Left ventricle myocardium inferior (tissue), 1 donor: ENCODE measurements at places on chromosomes 16 and 17. TPM values are rescaled to one million over a fixed set of nuclear protein-coding genes. Genes with fewer than 3 reads are reported as not detected.

CRISPLD2 gene
- 12.8 TPM for total RNA-seq

ITGAL gene
- total RNA-seq, result 2.4 TPM

ABCC3 gene
- total RNA-seq, result 0.88 TPM

- no peak overlapping the region for H3K4me3 ChIP-seq
- H3K4me1 ChIP-seq, result peaks cover 94% of the 10 kb centered on the region
- peak overlapping the region; percentile 2 for H3K27ac ChIP-seq
Measured at GRCh38 chr16:8956265-8957062, 7.2 kb downstream of the USP7 start.

DNA sequence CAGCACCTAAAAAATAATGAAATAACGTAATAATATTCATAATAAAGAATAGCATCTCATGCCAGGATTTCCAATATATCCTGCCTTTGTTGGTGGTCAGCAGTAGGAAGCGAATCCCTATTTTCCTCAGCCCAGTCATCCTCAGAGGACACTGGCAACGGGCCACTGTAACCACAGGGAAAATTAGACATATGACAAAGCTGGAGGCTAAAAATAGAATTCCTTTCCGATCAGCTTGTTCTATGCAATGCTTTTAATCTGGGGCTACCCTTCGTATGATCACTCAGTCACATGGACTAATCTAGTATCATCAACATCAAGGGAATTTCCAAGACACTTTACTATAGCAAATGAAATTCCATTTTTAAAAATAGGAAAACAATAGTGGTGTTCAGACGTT is 246.9 kb upstream of the KCNJ16 start:
- no peaks in the 10 kb centered on the region for H3K27me3 ChIP-seq
- DNase-seq, result peak; percentile 44
- peak overlapping the region; percentile 30 for H3K27ac ChIP-seq
- no peaks in the 10 kb centered on the region for H3K36me3 ChIP-seq
- H3K4me3 ChIP-seq, result no peak overlapping the region

DNA sequence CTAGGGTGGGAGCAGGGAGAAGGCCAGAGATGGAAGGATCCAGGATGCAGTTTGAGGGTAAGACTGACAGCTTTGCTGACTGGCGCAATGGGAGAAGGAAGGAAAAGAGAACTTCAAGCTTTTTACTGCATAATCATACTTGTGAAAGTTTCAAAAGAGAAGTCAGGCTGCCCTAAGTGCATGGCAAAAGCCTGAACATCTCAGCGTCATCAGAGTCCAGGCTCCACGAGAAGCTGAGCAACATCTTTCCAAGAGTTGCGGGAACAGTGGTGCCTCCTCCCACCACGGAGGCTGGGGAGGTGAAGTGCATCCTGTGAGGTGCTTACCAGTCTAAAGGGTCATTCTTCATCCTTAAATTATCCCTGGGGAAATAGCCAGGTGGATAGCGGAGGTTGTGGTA is 26.9 kb upstream of the SLC38A8 start:
- H3K4me1 ChIP-seq, result peaks cover 27% of the 10 kb centered on the region
- H3K27me3 ChIP-seq, result no peaks in the 10 kb centered on the region
- no peak overlapping the region for H3K4me3 ChIP-seq
- no peak for DNase-seq
- peaks cover 96% of the 10 kb centered on the region for H3K36me3 ChIP-seq

- no peaks in the 10 kb centered on the region for H3K36me3 ChIP-seq
- no peak for DNase-seq
- H3K4me3 ChIP-seq, result no peak overlapping the region
- peaks cover 67% of the 10 kb centered on the region for H3K4me1 ChIP-seq
Measured at GRCh38 chr17:57290981-57291380, 34.7 kb downstream of the MSI2 start.

DNA sequence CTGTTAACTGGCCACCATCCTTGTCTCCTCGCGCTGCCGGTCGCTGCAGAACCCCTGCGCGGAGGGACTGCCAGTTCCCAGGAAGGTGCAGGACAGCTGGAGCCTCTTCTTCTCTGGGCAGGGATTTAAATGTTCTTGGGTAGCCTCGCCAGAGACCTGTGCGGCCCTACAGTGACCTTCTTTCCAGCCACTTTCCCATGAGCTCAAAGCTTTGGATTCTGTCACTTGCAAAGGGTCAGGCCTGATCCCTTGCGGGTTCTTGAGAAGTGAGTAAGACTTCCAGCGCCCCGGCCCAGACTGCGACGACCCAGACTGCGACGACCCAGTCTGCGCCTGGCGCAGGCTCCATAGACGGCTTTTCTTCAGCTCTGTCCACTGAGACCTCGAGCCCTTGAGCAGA is 1.4 kb upstream of the SLFN5 start:
- no peaks in the 10 kb centered on the region for H3K27me3 ChIP-seq
- H3K4me1 ChIP-seq, result peaks cover 45% of the 10 kb centered on the region
- H3K36me3 ChIP-seq, result no peaks in the 10 kb centered on the region
- DNase-seq, result no peak

- DNase-seq, result no peak
- no peaks in the 10 kb centered on the region for H3K27me3 ChIP-seq
- H3K36me3 ChIP-seq, result peaks cover 43% of the 10 kb centered on the region
Measured at GRCh38 chr16:81700780-81701165, 78.3 kb upstream of the PLCG2 start.

DNA sequence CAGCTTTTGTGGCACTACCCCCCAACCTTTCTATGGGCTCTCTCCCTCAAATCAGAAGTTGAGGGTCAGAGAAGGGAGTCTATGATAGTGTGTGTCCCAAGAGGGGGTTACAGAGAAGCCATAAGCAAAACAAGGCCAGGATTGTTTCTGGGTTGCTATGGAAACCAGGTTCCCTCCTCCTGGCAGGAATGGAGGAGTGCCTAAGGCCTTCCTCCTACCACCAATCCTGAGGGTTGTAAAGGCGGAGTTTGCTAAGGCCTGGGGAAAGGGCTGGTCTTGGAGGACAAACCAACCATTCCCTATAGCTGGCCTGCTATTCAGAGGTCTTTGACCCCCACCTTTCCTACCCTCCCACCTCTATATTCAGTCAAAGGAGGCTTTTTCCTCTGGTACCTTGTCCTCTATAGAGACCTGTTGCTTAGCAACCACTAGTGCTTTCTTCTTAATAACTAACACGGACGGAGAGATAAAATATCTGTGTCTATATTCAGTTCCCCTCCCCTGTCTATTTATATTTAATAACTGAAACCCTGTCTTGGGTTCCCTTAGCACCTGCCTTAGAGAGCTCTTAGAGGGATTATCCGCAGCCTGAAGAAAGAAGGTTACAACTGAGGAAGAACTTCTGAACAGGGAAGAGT is 43.4 kb downstream of the NEUROD2 start:
- DNase-seq, result no peak
- H3K4me1 ChIP-seq, result peaks cover 4% of the 10 kb centered on the region
- H3K27me3 ChIP-seq, result no peaks in the 10 kb centered on the region
- H3K36me3 ChIP-seq, result peaks cover 52% of the 10 kb centered on the region
- no peak overlapping the region for H3K27ac ChIP-seq

DNA sequence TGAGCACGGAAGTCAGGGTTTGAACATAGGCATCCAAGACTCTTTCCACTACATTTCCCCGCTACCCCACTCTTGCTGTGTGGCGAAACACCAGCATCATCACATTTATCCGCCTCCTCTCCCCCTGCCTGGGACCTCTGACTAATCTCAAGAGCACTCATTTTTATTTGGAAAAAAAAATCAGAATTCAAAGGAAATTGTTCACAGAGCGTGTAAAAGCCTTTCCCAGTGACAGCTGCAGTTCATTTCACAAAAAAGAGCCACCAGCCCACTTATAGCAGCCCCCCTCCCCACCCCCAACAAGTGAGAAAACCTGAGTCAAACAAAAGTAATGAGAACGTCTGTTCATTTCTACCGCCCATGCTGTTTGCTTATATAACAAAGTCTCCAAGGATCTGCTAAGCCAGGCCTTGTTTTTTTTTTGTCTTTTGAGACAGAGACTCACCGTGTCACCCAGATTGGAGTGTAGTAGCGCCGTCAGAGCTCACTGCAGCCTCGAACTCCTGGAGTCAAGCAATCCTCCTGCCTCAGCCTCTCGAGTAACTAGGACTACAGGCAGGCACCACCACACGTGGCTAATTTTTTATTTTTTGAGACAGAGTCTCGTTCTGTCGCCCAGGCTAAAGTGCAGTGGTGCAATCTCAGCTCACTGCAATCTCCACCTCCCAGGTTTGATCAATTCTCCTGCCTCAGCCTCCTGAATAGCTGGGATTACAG is 48.3 kb upstream of the HAPSTR1 start:
- no peaks in the 10 kb centered on the region for H3K36me3 ChIP-seq
- no peak overlapping the region for H3K27ac ChIP-seq
- peaks cover 12% of the 10 kb centered on the region for H3K4me1 ChIP-seq
- H3K27me3 ChIP-seq, result no peaks in the 10 kb centered on the region

GRCh38 chr17:77892469-77893143 is 65.9 kb upstream of the TNRC6C start:
- H3K36me3 ChIP-seq, result no peaks in the 10 kb centered on the region
- peaks cover 3% of the 10 kb centered on the region for H3K27me3 ChIP-seq
- H3K4me3 ChIP-seq, result no peak overlapping the region
- DNase-seq, result no peak
- no peak overlapping the region for H3K27ac ChIP-seq

- no peak for DNase-seq
- no peaks in the 10 kb centered on the region for H3K4me1 ChIP-seq
- H3K27ac ChIP-seq, result no peak overlapping the region
- peaks cover 29% of the 10 kb centered on the region for H3K36me3 ChIP-seq
Measured at GRCh38 chr17:16617481-16618060, 36.1 kb downstream of the ZNF624 start.

DNA sequence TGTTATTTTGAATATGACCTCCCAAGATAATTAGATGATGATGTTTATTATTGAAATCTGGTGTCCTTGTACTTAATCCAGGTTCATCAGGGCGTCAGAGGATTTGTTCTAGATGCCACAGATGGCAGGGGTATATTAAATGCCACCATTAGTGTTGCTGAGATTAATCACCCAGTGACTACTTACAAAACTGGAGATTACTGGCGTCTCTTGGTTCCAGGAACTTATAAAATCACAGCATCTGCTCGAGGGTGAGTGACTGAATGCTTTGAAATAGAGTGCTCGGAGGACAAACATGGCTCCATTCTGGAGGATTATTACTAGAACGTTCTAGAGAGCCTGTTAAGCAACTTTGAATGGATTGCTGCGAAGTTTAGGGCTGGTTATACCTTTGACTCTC is 33.5 kb upstream of the GOSR1 start:
- H3K4me1 ChIP-seq, result no peaks in the 10 kb centered on the region
- H3K27ac ChIP-seq, result no peak overlapping the region
- H3K27me3 ChIP-seq, result no peaks in the 10 kb centered on the region

GRCh38 chr17:82098939-82099763 is 1.1 kb upstream of the FASN start:
- DNase-seq, result no peak
- H3K4me1 ChIP-seq, result peaks cover 57% of the 10 kb centered on the region
- H3K27ac ChIP-seq, result peak overlapping the region; percentile 96
- peaks cover 20% of the 10 kb centered on the region for H3K36me3 ChIP-seq
- H3K27me3 ChIP-seq, result no peaks in the 10 kb centered on the region

DNA sequence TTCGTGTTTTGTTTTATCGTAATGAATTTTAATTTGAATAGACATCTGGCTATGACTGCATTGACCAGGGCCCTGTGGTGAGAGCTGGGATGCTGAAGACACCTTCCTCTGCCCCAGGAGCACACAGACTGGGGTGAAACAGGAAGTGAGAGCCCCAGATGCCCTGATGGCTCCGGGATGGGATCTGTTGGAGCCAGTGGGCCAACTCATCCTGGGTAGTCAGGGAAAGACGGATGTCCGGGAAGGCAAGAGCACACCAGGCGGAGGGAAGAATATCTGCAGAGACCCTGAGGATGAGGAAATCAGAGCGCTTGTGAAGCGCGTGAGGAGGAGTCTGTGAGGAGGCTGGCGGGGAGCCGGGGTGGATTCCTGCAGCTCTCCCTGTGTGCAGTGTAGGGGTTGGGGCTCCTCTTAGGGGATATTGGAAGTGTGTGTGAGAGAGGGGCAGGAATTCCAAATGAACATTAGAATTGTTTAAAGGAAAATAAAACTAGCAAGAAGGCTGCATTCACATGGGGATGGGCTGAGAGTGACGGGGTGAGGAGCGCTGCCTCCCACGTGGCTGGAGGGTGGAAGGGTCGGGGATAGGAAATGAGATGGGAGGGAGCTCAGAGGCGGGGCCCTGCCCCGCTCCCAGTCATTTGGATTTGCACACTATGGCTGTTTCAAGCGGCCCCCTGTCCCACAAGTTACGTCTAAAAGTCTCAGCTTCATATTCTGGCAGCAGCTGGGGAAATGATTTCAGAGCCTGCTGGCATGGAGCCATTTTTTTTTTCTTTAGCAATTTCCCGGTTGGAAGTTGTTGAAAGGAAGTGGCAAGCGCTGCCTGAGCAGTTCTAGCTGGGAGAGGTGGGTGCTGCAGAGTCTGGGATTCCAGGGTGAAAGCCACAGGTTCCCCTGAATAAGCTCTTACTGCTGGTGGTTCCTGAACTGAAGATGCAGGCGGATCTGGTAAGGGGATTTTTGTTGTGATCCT is 71.2 kb upstream of the LGALS9 start:
- no peaks in the 10 kb centered on the region for H3K27me3 ChIP-seq
- peak overlapping the region; percentile 83 for H3K27ac ChIP-seq
- H3K36me3 ChIP-seq, result no peaks in the 10 kb centered on the region
- peaks cover 53% of the 10 kb centered on the region for H3K4me1 ChIP-seq
- peak overlapping the region; percentile 54 for H3K4me3 ChIP-seq
- peak; percentile 75 for DNase-seq

- no peak overlapping the region for H3K27ac ChIP-seq
- DNase-seq, result no peak
- peaks cover 11% of the 10 kb centered on the region for H3K4me1 ChIP-seq
- H3K4me3 ChIP-seq, result no peak overlapping the region
Measured at GRCh38 chr17:45740553-45741330, 43.4 kb upstream of the CRHR1 start.

GRCh38 chr16:67993207-67994039 is 5.9 kb downstream of the DPEP2 start:
- DNase-seq, result peak; percentile 85
- peaks cover 16% of the 10 kb centered on the region for H3K4me1 ChIP-seq
- no peaks in the 10 kb centered on the region for H3K27me3 ChIP-seq
- peak overlapping the region; percentile 60 for H3K4me3 ChIP-seq

- peaks cover 100% of the 10 kb centered on the region for H3K27me3 ChIP-seq
- no peak for DNase-seq
- peak overlapping the region; percentile 55 for H3K4me3 ChIP-seq
- no peak overlapping the region for H3K27ac ChIP-seq
- no peaks in the 10 kb centered on the region for H3K36me3 ChIP-seq
- peaks cover 81% of the 10 kb centered on the region for H3K4me1 ChIP-seq
Measured at GRCh38 chr17:36937959-36938565, 787 bp downstream of the LHX1 start.

- H3K27me3 ChIP-seq, result no peaks in the 10 kb centered on the region
- DNase-seq, result no peak
- H3K27ac ChIP-seq, result no peak overlapping the region
- peaks cover 43% of the 10 kb centered on the region for H3K4me1 ChIP-seq
- no peak overlapping the region for H3K4me3 ChIP-seq
Measured at GRCh38 chr16:15647294-15648014, 2.6 kb upstream of the NDE1 start.

DNA sequence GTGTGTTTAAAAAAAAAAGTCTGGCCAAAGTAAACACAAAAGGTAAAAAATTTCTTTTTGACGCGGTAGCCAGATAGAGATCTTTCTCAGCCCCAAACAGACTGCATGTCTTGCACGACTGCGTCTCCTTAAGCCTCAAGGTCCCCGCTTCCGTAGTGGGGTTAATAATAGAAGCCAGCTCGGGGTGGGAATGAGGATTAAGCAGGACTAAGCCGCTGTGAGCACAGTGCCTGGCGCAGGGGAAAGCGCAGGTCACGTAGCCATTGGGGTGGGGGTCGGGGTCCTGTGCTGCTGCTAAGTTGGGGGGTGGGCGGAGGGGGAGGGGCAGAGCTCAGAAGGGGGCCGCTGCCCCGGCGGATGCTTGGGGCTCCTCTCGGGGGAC is 521 bp downstream of the GGA2 start:
- H3K4me1 ChIP-seq, result peaks cover 65% of the 10 kb centered on the region
- no peak for DNase-seq
- H3K27me3 ChIP-seq, result no peaks in the 10 kb centered on the region
- peak overlapping the region; percentile 92 for H3K27ac ChIP-seq
- H3K36me3 ChIP-seq, result no peaks in the 10 kb centered on the region
